Right renal pelvis (tissue), 4 donors: ENCODE measurements at places on chromosomes 4 and X.

GRCh38 chrX:120517936-120518335 lies 42.8 kb downstream of the CUL4B start:
- DNase-seq = no peak

DNA sequence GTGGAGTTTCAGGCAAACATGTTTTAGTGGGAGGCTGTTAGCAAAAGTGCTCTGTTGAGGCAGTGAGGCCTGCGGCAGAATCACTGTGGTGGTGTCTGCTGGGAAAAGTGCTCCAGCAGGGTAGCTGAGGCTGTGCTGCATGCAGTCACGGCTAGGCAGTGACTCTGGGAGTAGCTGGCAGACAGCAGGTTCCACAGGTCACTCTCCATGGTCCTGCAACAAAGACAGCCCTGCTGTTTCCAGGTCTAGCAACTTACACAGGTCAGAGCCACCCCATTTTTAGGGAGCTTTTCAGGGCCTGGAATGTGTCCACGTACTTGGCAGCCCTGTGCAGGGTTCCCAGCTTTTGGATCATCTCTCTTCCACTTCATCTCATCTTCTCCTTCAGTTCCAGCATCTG lies 184.3 kb downstream of the NAA11 start:
- DNase-seq = no peak

DNA sequence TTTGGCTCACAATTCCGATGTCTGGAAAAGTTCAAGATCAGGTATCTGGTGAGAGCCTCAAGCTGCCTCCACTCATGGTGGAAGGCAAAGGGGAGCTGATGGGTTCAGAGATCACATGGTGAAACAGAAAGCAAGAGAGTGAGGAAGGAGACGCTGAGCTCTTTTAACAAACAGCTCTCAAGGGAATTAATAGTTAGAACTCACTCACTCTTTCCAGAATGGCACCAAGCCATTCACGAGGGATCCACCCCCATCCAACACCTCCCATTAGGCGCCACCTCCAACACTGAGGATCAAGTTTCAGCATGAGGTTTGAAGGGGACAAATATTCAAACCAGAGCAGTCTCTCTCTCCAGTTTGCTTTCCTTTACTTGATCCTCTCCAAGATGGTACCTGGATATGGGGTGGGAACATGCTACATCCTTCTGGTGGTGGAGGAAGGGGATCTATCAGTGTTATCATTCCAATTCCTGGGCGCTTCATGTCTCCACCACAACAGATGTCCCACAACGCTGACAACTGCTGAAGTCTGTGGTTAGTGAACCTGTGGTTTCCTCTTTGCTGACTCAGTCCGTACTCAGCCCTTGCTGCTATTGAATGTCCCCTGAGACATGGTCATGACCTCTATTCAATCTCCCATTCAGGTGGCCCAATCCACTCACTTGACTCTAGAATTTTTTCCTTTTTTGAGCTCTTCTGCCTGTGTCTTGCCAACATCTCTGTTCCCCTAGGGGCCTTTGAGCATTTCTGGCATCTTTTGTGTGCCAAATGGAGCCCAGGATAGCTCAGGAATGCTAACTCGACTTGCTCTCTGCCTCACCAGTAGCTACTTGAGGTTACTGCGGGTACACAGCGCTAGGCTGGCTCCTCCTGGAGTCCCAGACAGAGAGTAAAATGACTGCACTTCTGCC lies 395.2 kb downstream of the MID1IP1 start:
- DNase-seq = no peak

GRCh38 chr4:88962396-88962795 lies 94.6 kb downstream of the FAM13A start:
- no peak for DNase-seq
